ENCODE measurements at places on chromosomes 5 and 9.
A peak's percentile ranks its signal among the peaks of the same experiment; 100 is the strongest.

GRCh38 chr5:20694121-20694520 lies 706.1 kb upstream of the CDH18 start:
- no peak for DNase-seq

GRCh38 chr5:94709277-94709676 lies 90.8 kb downstream of the SLF1 start:
- no peak for DNase-seq

DNA sequence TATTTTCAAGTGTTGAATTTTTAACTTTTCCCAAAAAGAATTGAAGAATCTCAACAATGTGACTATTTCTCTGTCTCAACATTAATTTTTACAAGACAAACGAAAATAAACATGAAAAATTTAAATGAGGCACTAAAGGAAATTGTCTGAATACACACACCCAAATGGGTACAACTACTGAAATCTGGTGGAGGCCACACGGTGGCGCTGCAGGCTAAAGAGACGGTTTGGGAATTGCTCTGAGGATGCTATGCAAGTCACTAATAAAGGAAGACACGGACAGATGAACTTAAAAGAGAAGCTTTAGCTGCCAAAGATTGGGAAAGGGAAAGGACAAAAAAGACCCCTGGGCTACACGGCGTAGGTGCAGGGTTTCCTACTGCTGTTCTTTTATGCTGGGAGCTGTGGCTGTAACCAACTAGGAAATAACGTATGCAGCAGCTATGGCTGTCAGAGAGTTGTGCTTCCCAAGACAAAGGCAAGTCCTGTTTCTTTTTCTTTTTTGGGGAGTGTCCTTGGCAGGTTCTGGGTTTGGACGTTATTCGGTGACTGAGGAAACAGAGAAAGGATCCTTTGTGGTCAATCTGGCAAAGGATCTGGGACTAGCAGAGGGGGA lies at the start of gene PCDHB10:
TSS of gene PCDHB10 (plus strand) at position 244 of the 616 bp plus-strand sequence. CDS start at position 444, 200 bp downstream.
- peak; percentile 17 for DNase-seq

DNA sequence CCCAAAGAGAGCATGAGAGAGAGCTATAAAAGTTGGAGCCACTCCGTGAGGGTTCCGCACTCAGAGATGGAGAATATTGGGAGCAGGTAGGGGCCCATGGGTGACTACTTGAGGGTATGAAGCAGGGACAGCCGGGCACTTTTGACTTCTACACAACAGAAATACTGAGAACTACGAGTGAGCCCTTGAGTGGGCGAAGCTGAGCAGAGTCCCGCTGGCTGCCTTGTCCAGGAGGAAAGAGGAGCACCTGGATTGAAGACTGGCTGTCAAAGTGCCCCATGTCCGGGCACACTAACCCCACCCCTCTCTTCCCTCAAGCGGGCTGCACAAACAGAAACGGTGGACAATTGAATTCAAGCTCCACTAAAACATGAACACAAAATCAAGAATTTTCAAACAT lies 33.6 kb downstream of the FYB1 start:
- DNase-seq = no peak

DNA sequence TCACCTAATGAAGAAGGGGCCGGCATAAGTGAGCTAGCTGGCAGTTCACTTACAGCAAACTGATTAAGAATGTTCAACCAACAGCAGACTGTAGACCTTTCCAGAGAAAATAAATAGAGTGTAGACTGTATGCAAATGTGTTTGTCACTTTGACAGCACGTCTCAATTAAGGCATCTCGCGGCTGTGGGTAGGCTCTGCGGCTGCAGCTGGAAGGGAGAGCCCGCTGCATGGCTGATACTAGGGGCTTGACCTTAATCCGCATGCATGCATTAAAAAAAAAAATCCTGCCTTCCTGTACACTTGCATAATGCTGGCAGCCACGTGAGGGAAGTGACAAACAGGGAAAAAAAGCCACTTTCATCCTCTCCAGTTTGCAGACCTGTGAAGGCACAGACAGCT lies 82.3 kb downstream of the CRB2 start:
- DNase-seq = no peak

DNA sequence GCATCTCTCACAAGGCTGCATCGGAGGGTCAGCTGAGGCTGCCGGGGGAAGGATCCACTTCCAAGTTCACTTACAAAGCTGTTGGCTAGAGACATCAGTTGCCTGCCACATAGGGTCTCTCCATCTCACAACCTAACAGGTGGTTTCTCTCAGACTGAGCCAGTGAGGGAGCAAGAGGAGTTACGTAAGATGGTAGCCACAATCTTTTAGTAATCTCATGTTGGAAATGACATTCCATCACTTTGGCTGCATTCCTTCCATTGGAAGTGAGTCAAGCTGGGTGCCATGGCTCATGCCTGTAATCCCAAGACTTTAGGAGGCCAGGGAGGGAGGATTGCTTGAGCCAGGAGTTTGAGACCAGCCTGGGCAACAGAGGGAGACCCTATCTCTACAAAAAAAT lies 7.4 kb upstream of the GRK6 start:
- no peak for DNase-seq

DNA sequence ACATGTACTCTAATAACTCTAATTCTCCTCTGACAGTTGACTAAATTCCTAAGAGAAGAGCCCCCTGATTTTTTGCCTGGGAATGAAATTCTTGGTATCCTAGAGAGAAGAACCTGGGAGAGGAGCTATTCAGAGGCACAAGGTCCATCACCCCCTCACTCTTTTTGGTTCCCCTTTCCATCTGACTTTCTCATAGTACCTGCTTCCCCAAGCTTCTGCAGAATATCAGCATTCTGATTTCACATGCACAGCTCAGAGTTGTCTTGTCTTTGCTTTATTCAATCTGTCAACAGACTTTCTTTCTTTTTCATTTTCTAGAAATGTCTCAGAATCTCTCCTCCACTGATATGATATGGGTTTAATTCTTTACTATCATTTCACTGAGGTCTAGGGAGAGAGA lies 141.5 kb upstream of the FBXL17 start:
- no peak for DNase-seq

DNA sequence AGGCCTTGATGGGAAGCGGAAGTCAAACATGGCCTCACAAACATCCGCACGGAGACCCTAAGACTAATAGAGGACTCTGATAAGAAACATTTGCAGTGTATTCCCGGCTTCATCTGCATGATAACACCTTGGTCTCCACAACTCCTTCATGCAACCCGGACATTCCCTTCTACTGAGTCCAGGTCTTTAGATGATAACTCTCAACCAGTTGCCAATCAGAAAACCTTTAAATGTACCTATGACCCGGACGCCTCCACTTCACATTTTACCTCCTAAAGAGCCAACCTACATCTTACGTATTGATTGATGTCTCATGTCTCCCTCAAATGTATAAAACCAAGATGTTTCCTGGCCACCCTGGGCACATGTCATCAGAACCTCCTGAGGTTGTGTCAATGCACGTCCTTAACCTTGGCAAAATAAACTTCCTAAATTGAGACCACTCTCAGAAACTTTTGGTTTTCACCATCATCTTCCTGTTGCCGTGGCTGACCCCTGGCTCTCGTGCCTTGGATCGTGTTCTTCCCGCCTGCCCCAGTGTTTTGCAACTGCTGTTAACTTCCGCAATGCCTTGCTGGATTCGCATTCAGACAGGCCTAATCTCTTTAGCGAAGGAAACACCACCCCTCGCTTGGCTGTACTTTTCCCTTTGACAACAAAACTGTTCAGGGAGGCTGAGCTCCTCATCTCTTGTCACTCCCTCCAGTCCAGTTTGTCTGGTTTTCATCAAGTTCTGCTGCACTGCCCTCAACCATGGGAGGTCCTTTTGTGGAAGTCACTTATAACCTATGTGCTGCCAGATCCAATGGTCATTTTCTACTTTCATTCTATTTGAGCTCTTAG lies 1.1 kb upstream of the DAP start:
- no peak for DNase-seq

- no peak for DNase-seq
These were observed 67.7 kb upstream of the UBTD2 start for GRCh38 chr5:172351240-172351778.

DNA sequence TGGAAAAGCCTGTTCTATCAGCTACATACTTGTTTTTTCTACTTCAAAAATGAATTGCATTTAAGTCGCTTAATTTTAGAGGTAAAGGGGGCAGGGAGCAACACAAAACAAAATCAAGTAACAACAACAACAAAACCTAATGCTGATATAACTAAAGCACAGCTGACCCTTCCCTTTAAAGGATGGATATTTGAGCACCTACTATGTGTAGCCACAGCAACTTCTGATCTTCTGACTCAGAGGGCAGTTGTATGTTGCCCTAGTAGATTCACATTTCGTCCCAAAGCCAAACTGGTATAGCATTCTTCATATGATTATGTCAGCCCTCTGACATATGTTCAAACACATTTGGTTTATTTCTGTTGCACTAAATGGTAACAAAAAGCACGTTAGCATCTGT lies 6.8 kb downstream of the DAB2 start:
- no peak for DNase-seq

GRCh38 chr5:128408622-128409021 lies 129.4 kb downstream of the FBN2 start:
- no peak for DNase-seq

GRCh38 chr5:52007230-52007858 lies 624.1 kb downstream of the ISL1 start:
- DNase-seq = peak; percentile 53

GRCh38 chr5:172837640-172838039 lies 3.6 kb downstream of the ERGIC1 start:
- DNase-seq = no peak

DNA sequence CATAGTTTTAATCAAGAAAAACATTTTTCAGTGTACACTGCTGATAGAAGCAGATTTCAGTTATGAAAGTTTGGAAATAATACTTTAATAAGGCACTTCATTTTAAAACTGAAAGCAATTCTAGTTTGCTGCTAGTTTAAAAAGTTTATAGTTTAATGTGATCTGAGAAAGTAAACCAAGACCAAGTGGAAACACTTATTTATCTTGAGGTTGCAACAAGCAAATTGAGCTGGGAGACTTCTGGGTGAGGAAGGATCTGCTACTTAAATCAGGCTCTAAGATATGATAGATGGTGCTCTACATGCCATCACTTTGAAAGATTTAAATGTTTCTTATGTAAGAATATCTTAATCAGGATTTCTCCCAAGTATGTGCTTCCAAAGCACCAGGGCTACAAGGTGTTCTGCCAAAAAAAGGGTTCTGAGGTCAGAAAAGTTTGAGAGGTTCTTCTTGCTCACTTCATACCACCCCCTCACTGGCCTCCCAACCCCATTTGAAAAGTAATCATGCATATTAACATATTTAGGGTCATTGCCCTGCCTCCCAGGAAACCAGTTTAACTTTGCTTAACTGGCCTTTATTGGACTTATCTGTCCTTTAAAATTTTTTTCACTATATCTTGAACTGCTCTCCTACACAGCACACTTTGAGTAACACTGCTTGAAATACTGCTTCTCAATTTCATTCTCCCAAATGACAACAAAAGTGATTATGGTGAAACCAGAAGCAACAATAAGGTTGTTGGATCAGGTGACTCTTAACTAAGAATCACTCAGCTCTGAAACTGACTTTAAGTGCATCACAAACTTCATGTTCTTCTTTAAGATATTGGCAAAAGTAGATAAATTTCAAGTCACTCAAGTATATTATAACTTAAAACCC lies 15.5 kb downstream of the SLC44A1 start:
- DNase-seq = no peak

DNA sequence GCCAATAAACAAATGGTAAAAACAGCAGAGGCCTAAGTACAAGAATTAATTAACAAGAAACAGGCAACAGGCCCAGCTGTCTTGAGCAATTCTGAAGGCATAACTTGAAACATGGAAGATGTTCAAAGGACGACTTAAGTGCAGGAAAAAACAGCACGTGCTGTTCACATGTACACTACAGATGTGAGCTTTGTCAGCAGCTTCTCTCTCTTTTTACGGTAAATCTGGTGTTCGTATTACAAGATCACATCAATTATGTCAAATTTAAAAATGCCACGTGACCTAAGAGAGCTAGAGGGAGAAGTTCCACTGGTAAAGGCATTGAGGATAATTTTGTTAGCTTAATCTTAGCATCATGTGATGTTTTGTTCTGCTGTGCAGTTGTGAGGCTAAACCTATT lies 281.1 kb downstream of the PSAT1 start:
- no peak for DNase-seq

- DNase-seq = no peak
These were observed 15.7 kb upstream of the AIF1L start for GRCh38 chr9:131080589-131080988.

DNA sequence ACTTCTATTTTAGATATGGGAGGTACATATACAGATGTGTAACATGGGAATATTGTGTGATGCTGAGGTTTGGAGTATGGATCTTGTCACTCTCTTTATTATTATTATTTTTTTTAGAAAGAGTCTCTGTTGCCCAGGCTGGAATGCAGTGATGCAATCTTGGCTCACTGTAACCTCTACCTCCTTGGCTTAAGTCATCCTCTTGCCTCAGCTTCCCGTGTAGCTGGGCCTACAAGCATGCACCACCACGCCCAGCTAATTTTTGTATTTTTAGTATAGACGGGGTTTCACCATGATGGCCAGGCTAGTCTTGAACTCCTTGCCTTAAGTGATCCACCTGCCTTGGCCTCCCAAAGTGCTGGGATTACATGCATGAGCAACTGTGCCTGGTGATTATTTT lies 138.4 kb upstream of the SLC28A3 start:
- no peak for DNase-seq

GRCh38 chr5:148268566-148268965 lies at the start of gene SPINK13:
TSS of gene SPINK13 (plus strand) at chr5:148268794. CDS start at chr5:148270073, 1,279 bp downstream.
- DNase-seq = no peak

GRCh38 chr5:178209334-178210072 lies 5.2 kb downstream of the HNRNPAB start:
- DNase-seq = no peak

GRCh38 chr9:137879566-137880150 lies 2.1 kb downstream of the CACNA1B start:
- DNase-seq = no peak

DNA sequence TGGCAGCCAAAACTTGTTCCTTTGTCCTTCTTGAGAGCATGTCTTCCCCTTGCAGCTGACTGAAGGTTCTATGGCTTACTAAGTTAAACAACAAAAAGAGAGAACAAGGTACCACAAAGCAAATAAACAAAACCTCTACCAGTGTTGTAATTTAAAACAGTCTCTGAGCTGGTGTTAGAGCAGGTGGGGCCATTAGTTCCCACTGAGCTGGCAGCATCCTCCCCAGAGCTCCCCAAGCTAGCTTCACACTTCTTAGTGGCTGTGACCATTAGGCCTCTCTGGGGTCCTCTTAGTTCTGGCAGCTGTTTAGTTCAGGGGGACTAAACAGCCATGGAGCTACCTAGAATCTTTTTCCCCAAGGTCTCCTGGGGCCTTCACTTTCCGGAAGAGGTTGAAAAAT lies 128.6 kb upstream of the ELL2 start:
- DNase-seq = no peak

- no peak for DNase-seq
These were observed 473.0 kb downstream of the PLK2 start for GRCh38 chr5:57986761-57987341.

GRCh38 chr5:27318701-27319100 lies 280.3 kb upstream of the CDH9 start:
- DNase-seq = no peak

DNA sequence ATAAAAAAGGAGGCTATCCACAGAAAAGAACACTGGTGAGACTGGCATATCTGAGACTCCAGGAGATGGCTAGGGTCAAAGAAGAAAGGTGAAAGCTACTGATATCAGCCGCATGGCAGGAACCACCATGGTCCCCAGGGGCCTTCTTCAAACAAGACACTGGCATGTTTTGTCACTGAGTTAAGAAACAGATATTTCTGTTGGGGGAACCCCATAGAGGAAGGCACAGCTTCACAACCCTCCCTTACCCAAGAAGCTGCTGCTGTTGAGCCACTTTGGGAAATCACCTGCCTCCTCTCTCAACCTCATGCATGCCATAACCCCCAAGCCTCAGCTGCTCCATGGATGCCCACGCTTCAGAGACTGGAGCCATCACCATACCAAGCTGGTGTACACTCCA lies 13.3 kb upstream of the BTNL3 start:
- DNase-seq = no peak

- DNase-seq = no peak
These were observed 26.0 kb upstream of the LPAR1 start for GRCh38 chr9:111064160-111064837.

Data from HEK293T (cell line).